ENCODE measurements at places on chromosomes 4 and X.

- no peak overlapping the region for H3K27ac ChIP-seq
- H3K36me3 ChIP-seq, result no peaks in the 10 kb centered on the region
- no peak overlapping the region for H3K4me3 ChIP-seq
- H3K27me3 ChIP-seq, result no peaks in the 10 kb centered on the region
- H3K4me1 ChIP-seq, result peaks cover 6% of the 10 kb centered on the region
These were observed 227.8 kb upstream of the GATB start for GRCh38 chr4:151988591-151988990.

GRCh38 chr4:181004056-181004455, 1239.1 kb upstream of the TENM3 start:
- H3K27ac ChIP-seq, result no peak overlapping the region
- DNase-seq, result no peak
- H3K4me1 ChIP-seq, result no peaks in the 10 kb centered on the region
- no peak overlapping the region for H3K4me3 ChIP-seq
- no peaks in the 10 kb centered on the region for H3K27me3 ChIP-seq
- H3K36me3 ChIP-seq, result no peaks in the 10 kb centered on the region

DNA sequence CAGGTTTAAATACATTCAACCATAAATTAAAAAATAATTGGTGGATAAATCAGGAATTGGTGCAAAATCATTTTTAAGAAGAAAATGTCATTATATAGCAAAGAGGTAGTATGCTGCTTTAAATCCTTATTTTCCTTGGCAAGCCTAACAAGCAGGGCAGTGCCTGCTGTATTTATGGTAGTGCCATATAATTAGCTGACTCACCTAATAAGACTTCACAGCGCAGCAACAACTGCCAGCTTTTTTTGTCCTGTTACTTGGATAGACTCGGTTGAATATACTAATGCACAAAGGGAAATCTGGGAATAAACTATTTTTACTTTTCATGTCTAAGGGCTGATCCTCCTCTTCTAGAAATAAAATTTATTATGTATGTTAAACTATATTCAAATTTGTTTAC, 99.1 kb downstream of the SNCA start:
- H3K4me3 ChIP-seq, result no peak overlapping the region
- no peaks in the 10 kb centered on the region for H3K4me1 ChIP-seq
- no peaks in the 10 kb centered on the region for H3K36me3 ChIP-seq
- no peak overlapping the region for H3K27ac ChIP-seq
- no peaks in the 10 kb centered on the region for H3K27me3 ChIP-seq
- no peak for DNase-seq

GRCh38 chr4:18012807-18013462, 8.6 kb downstream of the LCORL start:
- H3K36me3 ChIP-seq, result no peaks in the 10 kb centered on the region
- no peak for DNase-seq
- no peaks in the 10 kb centered on the region for H3K4me1 ChIP-seq
- H3K4me3 ChIP-seq, result no peak overlapping the region
- H3K27me3 ChIP-seq, result no peaks in the 10 kb centered on the region
- no peak overlapping the region for H3K27ac ChIP-seq

DNA sequence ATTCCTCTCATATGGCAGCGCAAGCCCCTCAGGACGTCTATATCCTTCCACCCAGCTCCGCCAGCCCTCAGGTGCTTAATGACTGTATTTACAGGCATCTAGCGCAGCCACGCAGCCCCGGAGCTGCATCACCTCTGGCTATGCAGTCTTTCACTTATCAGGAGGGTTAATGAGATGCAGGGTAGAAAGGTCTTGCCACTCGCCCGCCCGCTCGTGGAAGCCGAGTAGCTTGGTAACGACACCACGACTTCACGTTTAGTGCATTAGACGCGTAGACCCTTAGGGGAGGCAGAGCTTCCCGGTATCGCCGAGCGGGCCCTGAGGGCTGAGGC, 1.5 kb upstream of the SLC16A2 start:
- peaks cover 8% of the 10 kb centered on the region for H3K4me1 ChIP-seq
- DNase-seq, result no peak
- H3K36me3 ChIP-seq, result no peaks in the 10 kb centered on the region
- no peaks in the 10 kb centered on the region for H3K27me3 ChIP-seq

DNA sequence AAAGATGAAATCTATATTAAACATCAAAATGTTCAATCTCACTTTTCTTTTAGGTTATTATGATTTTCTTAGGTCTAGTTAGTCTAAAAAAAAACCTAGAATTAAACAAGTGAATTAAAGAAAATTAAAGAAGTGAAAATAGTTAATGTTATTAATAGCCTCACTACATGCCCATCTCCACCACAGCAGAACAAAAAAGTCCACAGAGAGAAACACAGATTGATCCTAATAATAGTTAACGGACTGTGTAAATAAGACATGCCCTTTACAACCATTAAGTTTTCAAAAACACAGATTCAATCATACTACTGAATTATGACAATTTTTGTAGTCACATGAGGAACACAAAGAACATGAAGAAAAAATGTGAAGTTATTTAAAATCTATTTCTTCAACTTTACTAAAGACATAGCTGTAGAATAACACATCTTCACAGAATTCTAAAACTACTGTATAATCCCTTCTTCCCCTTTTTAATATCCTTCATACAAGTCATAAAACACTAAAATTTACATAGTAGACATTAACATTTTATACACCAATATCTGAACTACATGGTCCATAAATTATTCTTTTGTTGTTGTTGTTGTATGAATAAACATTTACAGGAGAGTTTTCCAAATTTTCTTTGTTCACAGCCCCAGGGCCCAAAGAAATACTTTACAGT, 15.3 kb downstream of the HELQ start:
- H3K27me3 ChIP-seq, result no peaks in the 10 kb centered on the region
- no peak overlapping the region for H3K4me3 ChIP-seq
- no peak overlapping the region for H3K27ac ChIP-seq
- DNase-seq, result no peak
- peaks cover 3% of the 10 kb centered on the region for H3K4me1 ChIP-seq

DNA sequence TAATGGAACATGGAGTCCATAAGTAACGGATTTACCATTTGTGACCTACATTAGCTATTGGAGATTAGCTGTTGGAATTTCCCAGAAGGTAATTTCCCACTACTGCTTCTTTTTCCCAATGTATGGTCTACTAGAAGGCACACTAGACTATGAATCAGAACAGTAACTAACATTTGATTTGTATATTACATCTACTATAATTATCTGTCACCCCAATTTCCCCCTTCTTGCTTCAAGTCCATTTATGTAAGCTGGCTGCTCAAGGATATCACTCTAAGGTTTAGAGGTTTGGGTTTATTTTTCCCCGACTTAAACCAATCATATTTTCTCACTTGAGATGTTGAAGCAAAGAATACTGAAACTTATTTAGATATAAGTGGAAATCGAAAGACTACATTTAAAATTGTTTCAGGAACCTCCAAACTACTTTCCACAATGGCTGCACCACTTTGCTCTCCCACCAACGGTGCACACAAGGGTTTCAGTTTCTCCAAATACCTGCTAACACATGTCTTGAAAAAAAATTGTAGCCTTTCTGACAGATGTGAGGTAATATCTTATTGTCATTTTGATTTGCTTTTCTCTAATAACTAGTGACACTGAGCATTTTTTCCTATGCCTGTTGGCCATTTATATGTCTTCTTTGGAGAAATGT, 33.3 kb upstream of the H2AZ1 start:
- DNase-seq, result no peak
- H3K27ac ChIP-seq, result no peak overlapping the region
- H3K27me3 ChIP-seq, result no peaks in the 10 kb centered on the region
- H3K36me3 ChIP-seq, result no peaks in the 10 kb centered on the region
- no peaks in the 10 kb centered on the region for H3K4me1 ChIP-seq
- H3K4me3 ChIP-seq, result no peak overlapping the region

DNA sequence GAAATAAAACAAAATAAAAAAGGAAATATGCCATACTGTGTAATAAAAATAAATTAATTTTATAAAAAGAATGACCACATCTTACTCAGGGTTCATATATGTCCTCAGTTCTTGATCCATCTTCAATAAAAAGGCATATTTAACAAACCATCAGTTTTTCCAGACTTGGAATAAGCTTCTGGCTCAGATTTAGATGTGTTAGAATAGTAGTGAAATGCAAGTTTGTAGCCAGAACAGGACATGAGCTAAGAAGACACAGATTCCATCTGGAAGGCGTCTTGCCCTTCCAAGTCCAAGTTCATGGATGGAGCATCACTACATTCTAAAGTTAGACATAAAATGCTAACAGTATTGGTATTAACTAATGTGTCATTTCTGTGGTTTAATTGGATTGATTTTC, 10.3 kb upstream of the LSM6 start:
- no peak for DNase-seq
- H3K36me3 ChIP-seq, result no peaks in the 10 kb centered on the region
- no peaks in the 10 kb centered on the region for H3K4me1 ChIP-seq
- no peaks in the 10 kb centered on the region for H3K27me3 ChIP-seq
- H3K27ac ChIP-seq, result no peak overlapping the region

GRCh38 chr4:108385076-108385475, 216.3 kb upstream of the LEF1 start:
- no peak overlapping the region for H3K27ac ChIP-seq
- no peak overlapping the region for H3K4me3 ChIP-seq
- no peaks in the 10 kb centered on the region for H3K36me3 ChIP-seq
- peaks cover 8% of the 10 kb centered on the region for H3K27me3 ChIP-seq
- peaks cover 4% of the 10 kb centered on the region for H3K4me1 ChIP-seq
- DNase-seq, result no peak

DNA sequence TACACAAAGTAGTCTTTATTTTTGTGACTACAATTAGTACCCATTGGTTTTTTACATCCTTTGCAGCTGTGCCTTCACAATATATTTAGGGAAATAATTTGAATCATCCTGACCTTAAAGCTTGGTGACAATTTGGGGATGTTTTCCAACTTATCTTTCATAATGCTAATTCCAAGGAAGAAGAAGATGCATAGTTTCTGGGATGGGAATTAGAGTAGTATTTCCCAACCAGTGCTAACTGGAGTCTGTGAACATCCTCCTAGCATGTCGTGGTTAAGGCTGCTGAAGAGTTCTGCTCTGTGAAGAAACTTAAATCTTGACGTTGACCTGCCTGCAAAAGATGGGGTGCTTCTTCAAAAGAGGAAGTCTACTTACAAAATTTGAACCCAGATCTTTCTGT, 173.5 kb downstream of the ANK2 start:
- peak; percentile 31 for DNase-seq
- peak overlapping the region; percentile 57 for H3K27ac ChIP-seq
- H3K36me3 ChIP-seq, result no peaks in the 10 kb centered on the region
- no peak overlapping the region for H3K4me3 ChIP-seq
- peaks cover 3% of the 10 kb centered on the region for H3K4me1 ChIP-seq

DNA sequence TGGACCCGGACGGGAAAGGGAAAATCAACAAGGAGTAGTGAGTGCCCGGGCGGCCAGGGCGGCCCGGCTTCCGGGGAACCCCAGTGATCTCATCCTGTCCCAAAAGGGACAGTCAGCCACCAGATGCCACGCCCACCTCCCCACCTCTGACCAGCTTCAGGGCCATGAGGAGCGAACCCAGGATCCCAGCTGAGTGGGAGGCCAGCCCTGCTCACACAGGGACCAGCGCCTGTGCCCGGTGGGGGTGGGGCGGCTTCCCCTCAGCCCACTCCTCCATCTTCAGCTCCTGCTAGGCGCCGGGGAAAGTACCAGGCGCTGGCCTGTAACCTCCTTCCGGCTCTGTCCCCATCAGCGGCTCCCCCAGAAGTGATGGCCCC, 6.2 kb downstream of the MYL5 start:
- no peak overlapping the region for H3K27ac ChIP-seq
- peaks cover 48% of the 10 kb centered on the region for H3K4me1 ChIP-seq
- no peaks in the 10 kb centered on the region for H3K27me3 ChIP-seq
- peaks cover 25% of the 10 kb centered on the region for H3K36me3 ChIP-seq

GRCh38 chrX:103608306-103608963, 672 bp downstream of the TCEAL3 start:
- peak overlapping the region; percentile 83 for H3K4me3 ChIP-seq
- peak; percentile 28 for DNase-seq
- H3K4me1 ChIP-seq, result peaks cover 4% of the 10 kb centered on the region
- H3K36me3 ChIP-seq, result peaks cover 9% of the 10 kb centered on the region
- no peak overlapping the region for H3K27ac ChIP-seq
- H3K27me3 ChIP-seq, result no peaks in the 10 kb centered on the region

GRCh38 chrX:96770315-96770714, 85.7 kb downstream of the DIAPH2 start:
- no peaks in the 10 kb centered on the region for H3K36me3 ChIP-seq
- no peak overlapping the region for H3K27ac ChIP-seq
- peak; percentile 9 for DNase-seq

DNA sequence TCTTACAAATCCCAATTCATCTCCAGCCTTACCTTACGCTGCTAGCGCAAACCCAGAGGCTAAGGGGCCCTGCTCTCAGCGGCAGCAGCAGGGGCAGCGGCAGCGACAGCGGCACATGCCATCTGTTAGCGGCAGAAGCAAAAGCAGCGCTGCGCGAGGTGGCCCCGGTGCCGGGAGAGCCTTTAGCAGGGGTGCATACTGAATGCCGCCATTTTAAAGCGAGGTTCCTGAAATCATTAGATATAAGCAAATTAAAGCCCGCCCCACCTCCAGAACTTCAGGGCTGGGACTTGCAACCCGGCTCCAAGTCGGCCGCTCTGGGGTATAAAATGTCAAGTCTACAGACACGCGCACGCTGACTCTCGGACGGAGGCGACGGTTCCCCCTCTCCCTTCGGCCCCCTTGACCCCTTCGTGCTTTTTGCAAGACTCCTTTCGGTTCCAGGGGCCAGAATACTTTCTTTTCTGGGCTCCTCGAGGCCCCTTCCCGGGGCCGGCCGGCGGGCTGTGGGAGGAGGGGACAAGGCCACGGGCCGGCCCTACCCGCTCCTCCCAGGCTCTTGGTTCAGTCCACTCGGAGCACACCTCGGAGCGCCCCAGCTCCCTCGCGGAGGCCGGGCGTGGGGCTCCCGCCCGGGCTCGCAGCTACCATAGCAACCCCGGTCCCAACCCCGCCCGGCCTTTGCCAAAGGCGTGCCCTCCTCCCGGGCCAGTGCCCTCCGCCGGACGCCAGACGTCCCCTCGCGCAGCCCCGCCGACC, at the start of gene MBNL3:
MBNL3 (minus strand) TSS at position 220 of the 759 bp plus-strand sequence. CDS start 49,427 bp downstream, outside the sequence.
- peaks cover 2% of the 10 kb centered on the region for H3K4me1 ChIP-seq
- H3K4me3 ChIP-seq, result peak within 1 kb of the TSS; percentile 83
- no peaks in the 10 kb centered on the region for H3K27me3 ChIP-seq
- peak; percentile 57 for DNase-seq
- H3K27ac ChIP-seq, result peak within 1 kb of the TSS; percentile 69

GRCh38 chr4:124939908-124940307, 227.4 kb upstream of the ANKRD50 start:
- peak overlapping the region; percentile 12 for H3K27ac ChIP-seq
- no peak overlapping the region for H3K4me3 ChIP-seq
- no peaks in the 10 kb centered on the region for H3K36me3 ChIP-seq

GRCh38 chrX:1140236-1140681, 72.2 kb downstream of the CRLF2 start:
- H3K36me3 ChIP-seq, result no peaks in the 10 kb centered on the region
- H3K4me3 ChIP-seq, result no peak overlapping the region
- no peak for DNase-seq
- H3K27me3 ChIP-seq, result peaks cover 8% of the 10 kb centered on the region
- H3K27ac ChIP-seq, result no peak overlapping the region

All from mesenchymal stem cell (in vitro differentiated cells and primary cell).